T-cell (primary cell): ENCODE measurements at places on chromosomes 12 and 14. TPM values are rescaled to one million over a fixed set of nuclear protein-coding genes. Genes with fewer than 3 reads are reported as not detected.

SSPN gene
- 0.28 TPM for total RNA-seq

FAM186B gene
- total RNA-seq = 0.33 TPM

ANKS1B gene
- total RNA-seq = 0.18 TPM

DNA sequence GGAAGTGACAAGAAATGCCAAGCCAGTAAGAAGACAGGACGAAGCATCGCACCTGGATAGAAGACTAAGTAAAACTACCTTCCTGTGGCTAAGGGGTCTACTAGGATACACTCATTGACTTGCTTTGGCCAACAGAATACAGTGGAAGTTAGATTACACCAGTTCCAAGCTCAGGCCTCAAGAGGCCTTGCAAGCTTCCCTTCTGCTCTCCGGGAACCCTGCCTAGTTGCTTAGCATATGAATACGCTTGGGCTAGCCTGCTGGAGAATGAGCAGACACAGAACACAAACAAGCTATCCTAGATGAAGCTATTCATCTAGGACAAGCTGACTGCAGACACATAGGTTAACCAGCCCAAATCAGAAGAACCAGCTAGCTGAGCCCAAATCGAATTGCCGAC, 97.0 kb downstream of the DPF3 start:
- no peak overlapping the region for H3K27ac ChIP-seq
- DNase-seq = no peak
- H3K36me3 ChIP-seq = no peaks in the 10 kb centered on the region
- no peak overlapping the region for H3K4me3 ChIP-seq

DNA sequence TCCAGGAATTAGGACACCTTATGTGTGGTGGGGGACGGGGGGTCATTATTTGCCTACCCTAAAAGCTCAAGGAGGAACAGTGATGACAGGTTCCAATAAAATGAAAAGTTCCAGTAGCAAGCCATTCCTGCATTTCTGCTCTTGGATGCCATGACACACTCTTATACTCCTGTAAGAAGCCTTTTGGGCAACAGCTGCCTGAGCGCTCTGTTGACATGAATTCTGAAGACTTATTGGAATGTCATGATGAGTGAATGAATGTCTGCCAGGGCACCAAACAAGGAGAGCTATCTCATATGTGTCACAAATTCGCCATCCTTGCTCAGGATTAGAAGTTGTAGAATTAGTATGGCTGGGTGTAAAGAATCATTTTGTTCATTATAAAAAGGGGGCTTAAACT, 36.3 kb downstream of the PTGER2 start:
- no peak overlapping the region for H3K4me3 ChIP-seq
- no peaks in the 10 kb centered on the region for H3K36me3 ChIP-seq
- peak overlapping the region; percentile 70 for H3K27ac ChIP-seq

GRCh38 chr14:87260460-87260859, 732.5 kb downstream of the GALC start:
- no peak for DNase-seq
- H3K4me3 ChIP-seq = no peak overlapping the region
- H3K4me1 ChIP-seq = no peaks in the 10 kb centered on the region

- peaks cover 2% of the 10 kb centered on the region for H3K4me1 ChIP-seq
- H3K27ac ChIP-seq = no peak overlapping the region
- no peak for DNase-seq
- H3K27me3 ChIP-seq = no peaks in the 10 kb centered on the region
- peaks cover 58% of the 10 kb centered on the region for H3K36me3 ChIP-seq
Observed at GRCh38 chr14:67385618-67386017, 25.5 kb downstream of the EIF2S1 start.

- H3K27me3 ChIP-seq = no peaks in the 10 kb centered on the region
- H3K27ac ChIP-seq = no peak overlapping the region
- no peaks in the 10 kb centered on the region for H3K4me1 ChIP-seq
- no peak overlapping the region for H3K4me3 ChIP-seq
- no peak for DNase-seq
- H3K36me3 ChIP-seq = no peaks in the 10 kb centered on the region
Observed at GRCh38 chr12:89833337-89834252, 125.0 kb upstream of the ATP2B1 start.

- H3K4me3 ChIP-seq = no peak overlapping the region
- no peak overlapping the region for H3K27ac ChIP-seq
- H3K4me1 ChIP-seq = no peaks in the 10 kb centered on the region
- DNase-seq = peak; percentile 31
- no peaks in the 10 kb centered on the region for H3K27me3 ChIP-seq
Observed at GRCh38 chr12:27383429-27384260, 51.0 kb downstream of the BMAL2 start.

GRCh38 chr12:27907766-27908165, 64.8 kb downstream of the PTHLH start:
- no peaks in the 10 kb centered on the region for H3K36me3 ChIP-seq
- H3K4me1 ChIP-seq = no peaks in the 10 kb centered on the region
- DNase-seq = no peak
- no peak overlapping the region for H3K4me3 ChIP-seq

DNA sequence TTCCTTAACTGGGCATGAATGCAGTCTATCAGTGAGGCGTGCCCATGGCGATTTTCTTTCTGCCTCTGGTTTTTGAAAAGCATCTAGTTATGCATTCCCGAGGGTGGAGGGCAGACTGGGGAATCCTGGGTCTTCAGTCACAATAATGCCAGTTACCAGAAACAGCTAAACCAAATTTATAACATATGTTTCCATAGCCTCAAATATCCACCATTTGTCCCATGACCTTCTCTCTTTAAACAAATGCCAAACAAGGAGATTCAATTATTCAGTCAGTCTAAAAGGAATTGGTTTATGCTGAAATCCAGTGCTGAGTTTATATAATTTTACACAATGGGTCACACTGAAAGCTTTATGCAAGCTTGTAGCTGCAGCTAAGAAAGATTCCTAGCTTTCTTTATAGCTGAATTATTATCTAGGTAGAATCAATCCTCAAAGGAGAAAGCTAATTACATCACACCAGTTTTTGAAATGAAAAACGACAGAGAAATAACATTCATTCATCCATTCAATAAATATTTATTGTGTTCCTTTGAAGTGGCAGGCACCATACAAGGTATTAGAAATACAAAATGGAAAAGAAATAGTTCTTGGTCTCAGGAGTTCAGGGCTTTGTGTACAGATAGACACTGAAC, 131.3 kb upstream of the RAP1B start:
- DNase-seq = no peak
- H3K27ac ChIP-seq = no peak overlapping the region
- no peaks in the 10 kb centered on the region for H3K27me3 ChIP-seq
- no peak overlapping the region for H3K4me3 ChIP-seq
- no peaks in the 10 kb centered on the region for H3K36me3 ChIP-seq
- H3K4me1 ChIP-seq = peaks cover 13% of the 10 kb centered on the region

DNA sequence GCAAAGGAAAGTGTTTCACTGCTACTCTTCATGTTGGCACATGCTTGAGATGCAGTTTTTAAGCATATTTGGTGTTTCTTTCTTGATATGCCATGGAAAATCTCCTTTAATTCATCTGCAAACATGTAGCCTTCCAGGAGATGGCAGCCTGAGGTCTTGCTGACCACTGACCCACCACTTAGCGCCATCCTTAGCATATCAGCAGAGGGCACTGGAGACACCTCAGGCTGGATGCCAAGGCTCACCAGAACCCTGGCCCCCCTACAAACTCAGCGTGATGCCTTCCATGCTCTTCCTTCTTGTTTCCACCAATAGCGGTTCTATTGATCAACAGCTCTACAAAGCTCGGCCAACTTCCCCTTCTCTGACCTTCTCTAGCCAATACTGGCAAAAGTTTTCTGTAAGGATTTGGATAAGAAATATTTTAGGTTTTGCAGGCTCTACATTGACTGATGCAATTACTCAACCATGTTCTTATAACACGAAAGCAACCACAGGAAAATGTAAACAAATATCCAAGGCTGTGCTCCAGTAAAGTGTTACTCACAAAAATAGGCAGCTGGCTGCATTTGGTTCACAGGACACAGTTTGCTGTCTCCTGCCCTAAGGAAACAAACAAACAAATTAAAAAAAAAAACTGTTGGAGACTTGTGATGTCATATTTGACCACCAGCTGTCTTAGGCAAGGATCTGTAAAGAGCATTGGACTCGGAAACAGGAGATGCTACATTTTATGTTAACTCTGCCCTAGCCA, 209.7 kb downstream of the SLC15A4 start:
- no peak for DNase-seq
- no peak overlapping the region for H3K4me3 ChIP-seq
- H3K27me3 ChIP-seq = no peaks in the 10 kb centered on the region
- H3K36me3 ChIP-seq = no peaks in the 10 kb centered on the region

DNA sequence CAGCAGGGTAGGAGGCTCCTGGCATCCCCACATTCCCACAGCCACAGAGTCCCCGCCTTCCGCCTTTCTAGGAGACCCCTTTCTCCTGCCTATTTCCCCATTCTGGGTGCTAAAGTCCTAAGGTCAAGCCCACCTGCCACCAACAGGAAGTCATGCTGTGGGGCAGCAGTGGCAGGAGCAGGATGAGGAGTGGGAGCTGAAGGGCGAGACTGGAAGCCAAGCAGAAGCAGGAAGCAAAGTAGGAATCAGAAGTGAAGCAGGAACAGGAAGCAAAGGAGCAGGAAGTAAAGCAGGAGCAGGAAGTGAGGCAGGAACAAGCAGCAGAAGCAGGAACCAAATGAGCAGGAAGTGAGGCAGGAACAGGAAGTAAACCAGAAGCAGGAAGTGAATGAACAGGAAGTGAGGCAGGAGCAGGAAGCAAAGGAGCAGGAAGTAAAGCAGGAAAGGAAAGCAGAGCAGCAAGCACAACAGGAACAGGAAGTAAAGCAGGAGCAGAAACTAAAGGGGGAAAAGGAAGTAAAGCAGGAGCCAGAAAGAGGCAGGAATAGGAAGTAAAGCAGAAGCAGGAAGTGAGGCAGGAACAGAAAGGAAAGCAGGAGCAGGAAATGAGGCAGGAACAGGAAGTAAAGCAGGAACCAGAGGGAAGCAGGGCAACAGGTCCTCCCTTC, 38.3 kb upstream of the RIMBP2 start:
- no peak for DNase-seq
- H3K4me1 ChIP-seq = no peaks in the 10 kb centered on the region
- no peaks in the 10 kb centered on the region for H3K36me3 ChIP-seq
- no peak overlapping the region for H3K4me3 ChIP-seq

DNA sequence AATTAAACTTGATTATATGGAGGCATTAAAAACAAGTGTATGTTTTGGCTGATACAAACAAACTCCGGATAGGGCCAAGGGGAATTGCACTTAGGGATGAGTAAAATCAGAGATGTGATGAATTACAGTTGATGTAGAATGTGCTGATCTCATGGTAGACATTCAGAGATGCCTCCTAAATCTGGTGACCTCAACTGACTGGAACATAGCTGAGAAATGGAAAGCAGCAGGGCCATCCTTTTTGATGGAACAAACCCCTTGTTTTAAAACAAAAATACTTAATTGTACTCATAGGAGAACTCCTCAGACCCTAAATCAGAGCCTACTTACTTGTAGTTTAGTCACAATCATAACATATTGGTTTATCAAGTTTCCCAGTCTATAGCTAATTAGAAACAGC, 122.8 kb downstream of the C12orf75 start:
- H3K27ac ChIP-seq = no peak overlapping the region
- DNase-seq = no peak
- H3K36me3 ChIP-seq = no peaks in the 10 kb centered on the region
- no peaks in the 10 kb centered on the region for H3K4me1 ChIP-seq
- no peak overlapping the region for H3K4me3 ChIP-seq
